Stimulated activated naive B cell treated with anti-CD40 and anti-IgM and Interleukin-4, amounts not matched to agents 10 μg/mL and 1 μg/mL and 100 μg/mL, for 72 hours (primary cell): ENCODE measurements at places on chromosomes 2 and 18.

DNA sequence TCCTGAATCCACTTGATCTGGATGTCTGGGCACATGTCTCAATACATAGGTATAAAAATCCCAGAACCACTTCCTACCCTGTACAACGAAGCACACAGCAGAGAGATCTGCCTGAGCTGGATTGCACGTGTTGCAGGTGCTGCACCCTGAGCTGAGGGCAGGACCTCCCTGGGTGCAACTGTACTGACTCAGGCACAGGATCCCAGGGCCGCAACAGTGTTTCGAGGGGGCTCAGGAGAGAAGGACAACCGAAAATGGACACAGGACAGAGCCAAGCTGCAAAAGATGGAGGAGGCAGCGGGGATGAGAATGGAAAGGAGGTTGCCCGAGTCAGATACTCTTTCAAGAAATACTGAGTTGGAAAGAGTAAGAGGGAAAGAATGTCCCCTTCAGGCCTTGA is 354.1 kb downstream of the EIPR1 start:
- no peaks in the 10 kb centered on the region for H3K4me1 ChIP-seq
- DNase-seq, result no peak
- H3K27me3 ChIP-seq, result peaks cover 7% of the 10 kb centered on the region
- no peak overlapping the region for H3K4me3 ChIP-seq

GRCh38 chr2:231673348-231673770 is 35.0 kb upstream of the PTMA start:
- no peaks in the 10 kb centered on the region for H3K27me3 ChIP-seq

GRCh38 chr2:25187729-25188350 is 19.5 kb upstream of the POMC start:
- H3K27me3 ChIP-seq, result peaks cover 5% of the 10 kb centered on the region
- no peak overlapping the region for H3K27ac ChIP-seq
- no peak for DNase-seq
- no peaks in the 10 kb centered on the region for H3K36me3 ChIP-seq
- H3K4me1 ChIP-seq, result no peaks in the 10 kb centered on the region
- no peak overlapping the region for H3K4me3 ChIP-seq

DNA sequence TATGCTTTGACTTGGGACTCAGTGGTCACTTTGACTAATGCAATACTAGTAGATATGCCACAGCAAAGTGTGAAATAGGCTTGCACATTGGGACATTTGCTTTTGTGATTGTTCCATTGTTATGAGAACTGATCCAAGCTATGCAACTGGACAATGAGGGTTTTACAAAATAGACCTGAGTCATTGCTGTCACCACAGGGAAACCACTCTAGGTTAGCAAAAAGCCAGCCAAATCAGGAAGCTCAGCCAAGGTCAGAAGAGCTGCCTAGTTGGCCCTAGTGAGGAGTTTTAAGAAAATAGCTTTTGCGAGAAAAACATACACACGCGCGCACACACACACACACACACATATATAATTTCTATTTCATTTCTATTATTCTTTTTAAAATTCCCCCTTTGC is 452.4 kb upstream of the CDH7 start:
- H3K4me1 ChIP-seq, result no peaks in the 10 kb centered on the region
- no peak overlapping the region for H3K4me3 ChIP-seq
- no peaks in the 10 kb centered on the region for H3K36me3 ChIP-seq
- no peak overlapping the region for H3K27ac ChIP-seq

DNA sequence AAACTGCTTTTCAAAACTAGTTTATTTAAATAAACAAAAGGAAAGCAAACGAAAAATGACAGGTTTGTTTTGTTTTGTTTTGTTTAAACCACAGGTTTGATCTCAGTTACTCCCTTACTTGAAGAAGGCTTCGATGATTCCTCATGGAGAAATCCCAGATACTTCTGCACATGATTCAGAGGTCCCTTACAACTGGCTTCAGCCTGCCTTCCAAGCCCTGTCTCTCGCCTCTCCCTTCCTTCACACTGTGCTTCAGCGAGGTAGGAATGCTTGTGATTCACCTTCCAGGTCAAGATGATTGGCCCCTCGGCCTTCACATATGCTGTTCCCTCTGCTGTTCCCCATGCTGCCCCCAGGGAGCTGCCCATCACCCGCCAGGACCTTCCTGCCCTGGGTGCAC is 104.1 kb upstream of the ITGA6 start:
- no peaks in the 10 kb centered on the region for H3K4me1 ChIP-seq
- no peak for DNase-seq
- no peak overlapping the region for H3K4me3 ChIP-seq
- H3K27ac ChIP-seq, result no peak overlapping the region

DNA sequence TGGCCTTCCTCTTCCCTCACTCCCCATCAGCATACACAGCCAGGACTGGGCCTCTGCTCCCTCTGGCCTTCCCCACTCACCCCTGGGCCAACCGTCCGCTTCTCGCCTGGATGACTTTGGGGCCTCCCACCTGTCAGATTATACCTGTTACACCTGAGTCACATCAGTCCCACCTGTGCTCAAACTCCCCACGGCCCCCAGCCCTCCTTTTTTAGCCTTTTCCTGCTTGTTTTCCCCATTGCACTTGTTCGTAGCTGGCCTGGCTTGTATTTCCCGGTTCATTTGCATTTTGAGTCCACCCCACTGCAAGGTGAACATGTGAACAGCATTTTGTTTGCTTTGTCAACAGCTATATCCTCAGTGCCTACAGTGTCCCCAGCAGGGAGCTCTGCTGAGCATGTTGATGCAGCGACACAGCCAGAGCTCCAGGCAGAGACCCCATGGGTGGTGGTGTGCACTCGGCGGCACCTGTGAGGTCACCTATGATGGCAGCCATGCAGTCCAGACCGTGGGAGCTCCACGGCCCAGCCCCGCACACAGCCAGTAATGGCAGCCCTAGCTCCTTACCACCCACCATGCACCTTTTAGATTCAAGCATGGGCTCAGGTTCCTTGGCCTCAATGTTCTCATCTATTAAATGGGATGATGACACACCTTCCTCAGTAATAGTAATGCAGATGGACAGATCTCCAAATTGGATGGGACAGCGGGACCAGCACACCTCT is 276.4 kb upstream of the HS6ST1 start:
- no peak overlapping the region for H3K4me3 ChIP-seq
- H3K36me3 ChIP-seq, result no peaks in the 10 kb centered on the region
- no peak overlapping the region for H3K27ac ChIP-seq
- H3K27me3 ChIP-seq, result peaks cover 5% of the 10 kb centered on the region

DNA sequence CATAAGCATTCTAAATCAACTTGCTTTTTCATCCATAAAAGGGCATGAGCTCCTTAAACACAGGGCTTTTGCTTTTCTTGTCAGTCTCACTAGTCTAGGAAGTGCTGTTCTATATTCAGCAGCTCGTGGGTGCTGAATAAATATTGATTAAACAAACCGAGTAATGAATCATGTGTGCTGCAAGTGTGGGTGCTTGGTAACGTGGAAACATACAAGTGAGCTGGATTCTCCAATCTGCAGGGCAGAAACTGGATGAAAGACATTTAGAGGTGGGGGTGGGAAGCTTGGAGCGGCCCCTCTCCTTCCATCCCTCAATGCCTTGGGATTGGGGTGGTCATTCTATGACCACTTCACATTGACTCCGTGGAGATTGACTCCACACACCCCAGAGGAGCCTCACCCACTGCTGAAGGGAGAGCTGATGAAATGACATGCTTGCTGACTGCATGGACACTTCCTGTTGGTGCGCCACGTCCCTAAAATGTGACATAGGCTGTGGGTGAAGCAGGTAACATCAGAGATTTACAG is 114.6 kb downstream of the DOCK10 start:
- H3K27me3 ChIP-seq, result no peaks in the 10 kb centered on the region
- peak overlapping the region; percentile 32 for H3K27ac ChIP-seq
- DNase-seq, result no peak
- peak overlapping the region; percentile 33 for H3K4me3 ChIP-seq
- peaks cover 71% of the 10 kb centered on the region for H3K36me3 ChIP-seq
- H3K4me1 ChIP-seq, result peaks cover 65% of the 10 kb centered on the region

GRCh38 chr18:59015531-59016152 is 124.0 kb upstream of the SEC11C start:
- peaks cover 5% of the 10 kb centered on the region for H3K36me3 ChIP-seq
- peaks cover 13% of the 10 kb centered on the region for H3K4me1 ChIP-seq
- no peak overlapping the region for H3K4me3 ChIP-seq
- no peak overlapping the region for H3K27ac ChIP-seq

DNA sequence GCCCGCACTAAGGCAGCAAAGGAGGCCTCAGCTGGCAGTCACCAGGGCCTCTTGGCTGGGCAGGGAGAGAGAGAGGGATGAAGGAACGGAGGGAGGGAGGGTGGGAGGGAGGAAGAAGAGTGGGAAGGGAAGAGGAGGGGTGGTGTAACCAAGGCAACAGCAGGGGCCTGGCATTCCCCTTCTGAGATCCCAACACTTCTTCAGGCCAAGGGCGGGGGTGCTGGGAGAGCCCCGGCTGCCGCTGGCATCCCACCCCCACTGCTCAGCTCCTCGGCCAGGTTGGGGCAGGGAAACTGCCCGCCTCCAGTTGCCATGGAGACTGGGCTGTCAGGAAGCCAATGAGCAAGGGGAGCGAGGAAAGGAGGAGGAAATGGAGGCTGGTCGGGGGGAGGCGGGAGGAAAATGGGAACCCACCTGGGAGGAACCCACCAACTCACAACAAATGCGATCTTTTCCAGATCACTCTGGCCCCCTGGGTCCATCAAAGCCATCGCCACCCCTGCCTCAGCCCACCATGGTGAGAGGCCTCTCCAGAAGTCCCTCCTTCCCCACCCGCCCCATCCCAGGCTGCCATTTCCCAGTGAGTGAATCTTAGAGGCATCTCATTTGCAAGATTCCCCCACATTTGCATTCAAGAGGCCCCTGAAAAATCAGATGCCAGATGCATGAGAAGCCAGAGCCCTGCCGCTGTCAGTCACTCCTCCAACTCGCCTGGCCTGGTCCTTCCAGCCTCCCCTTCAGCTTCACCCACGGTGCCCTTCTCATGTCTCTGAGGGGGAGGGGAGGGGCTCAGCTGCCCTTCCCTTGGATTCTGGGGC is 12.4 kb downstream of the SH2D6 start:
- H3K27ac ChIP-seq, result no peak overlapping the region
- H3K4me1 ChIP-seq, result peaks cover 20% of the 10 kb centered on the region
- H3K36me3 ChIP-seq, result no peaks in the 10 kb centered on the region
- no peak overlapping the region for H3K4me3 ChIP-seq

GRCh38 chr2:160450486-160450885 is 43.1 kb downstream of the RBMS1 start:
- H3K27me3 ChIP-seq, result no peaks in the 10 kb centered on the region
- no peak for DNase-seq
- no peak overlapping the region for H3K27ac ChIP-seq

DNA sequence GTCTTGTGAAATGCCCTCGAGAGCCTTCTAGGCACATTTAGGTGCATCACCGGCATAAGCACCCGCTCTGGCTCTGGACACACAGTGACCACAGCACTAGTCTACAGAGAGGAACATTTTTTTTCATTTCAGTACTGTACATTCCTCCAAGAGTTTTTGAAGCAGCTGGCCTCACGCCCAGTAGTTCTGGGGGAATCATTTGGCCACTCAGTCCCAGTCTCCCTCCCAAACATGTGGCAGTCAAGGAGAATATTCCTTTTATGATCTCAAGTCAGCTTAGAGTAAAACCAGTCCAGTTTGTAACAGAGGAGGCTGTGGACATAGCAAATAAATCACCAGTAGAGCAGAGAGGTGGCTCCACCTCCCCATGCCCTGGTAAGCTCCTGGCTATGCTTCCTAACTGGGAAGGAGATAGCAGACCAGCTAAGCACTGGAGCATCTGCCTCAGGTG is 48.1 kb downstream of the KCNE4 start:
- no peaks in the 10 kb centered on the region for H3K36me3 ChIP-seq
- no peak overlapping the region for H3K4me3 ChIP-seq
- H3K4me1 ChIP-seq, result no peaks in the 10 kb centered on the region
- DNase-seq, result no peak
- H3K27me3 ChIP-seq, result no peaks in the 10 kb centered on the region
- no peak overlapping the region for H3K27ac ChIP-seq

DNA sequence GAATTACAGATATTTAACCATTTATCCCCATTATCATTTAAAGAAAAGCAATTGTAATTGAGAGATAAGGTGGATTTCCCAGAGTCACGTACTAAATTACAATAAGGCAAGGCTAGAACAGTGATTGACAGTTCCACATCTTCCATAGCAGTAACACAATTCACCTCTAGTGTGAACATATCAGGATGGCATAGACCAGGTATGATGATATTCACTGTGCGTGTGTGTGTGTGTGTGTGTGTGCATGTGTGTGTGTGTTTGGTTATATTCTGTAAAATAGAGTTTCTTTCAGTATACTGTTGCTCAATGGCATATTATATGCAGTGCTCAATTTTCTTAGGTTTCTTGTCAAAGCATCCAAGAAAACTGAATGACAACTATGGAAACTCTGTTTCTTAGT is 1.7 kb downstream of the SCN2A start:
- H3K27ac ChIP-seq, result no peak overlapping the region
- H3K27me3 ChIP-seq, result peaks cover under 1% of the 10 kb centered on the region
- no peak overlapping the region for H3K4me3 ChIP-seq
- H3K36me3 ChIP-seq, result no peaks in the 10 kb centered on the region

GRCh38 chr18:3114451-3114850 is 101.5 kb upstream of the LPIN2 start:
- H3K36me3 ChIP-seq, result peaks cover 2% of the 10 kb centered on the region
- no peaks in the 10 kb centered on the region for H3K27me3 ChIP-seq
- H3K4me3 ChIP-seq, result no peak overlapping the region

GRCh38 chr2:69914950-69915945 is at the start of gene MXD1:
Gene MXD1, plus strand, starts transcription at chr2:69915109. Its CDS starts 222 bp downstream, at chr2:69915331.
- H3K36me3 ChIP-seq, result peaks cover 8% of the 10 kb centered on the region
- H3K27me3 ChIP-seq, result no peaks in the 10 kb centered on the region
- peaks cover 38% of the 10 kb centered on the region for H3K4me1 ChIP-seq
- H3K4me3 ChIP-seq, result peak within 1 kb of the TSS; percentile 89
- H3K27ac ChIP-seq, result peak within 1 kb of the TSS; percentile 89
- DNase-seq, result peak; percentile 9

DNA sequence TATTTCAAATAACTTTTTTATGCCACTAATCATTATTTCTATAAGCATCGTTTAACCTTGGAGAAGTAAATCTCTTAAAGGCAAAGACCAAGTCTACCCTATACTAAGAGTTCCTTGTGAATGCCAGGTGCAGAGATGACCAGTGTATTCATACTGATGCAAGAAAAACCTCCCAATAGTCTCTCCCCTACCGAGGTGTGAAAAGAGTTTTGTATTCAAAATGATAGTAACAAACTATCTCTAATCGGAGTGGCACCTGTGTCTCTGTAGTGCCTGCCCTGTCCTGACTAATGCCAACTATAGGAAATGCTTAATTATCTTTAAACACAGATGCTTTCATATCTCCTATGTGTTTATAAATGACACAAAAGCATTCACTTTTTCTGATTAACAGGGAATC is 798.5 kb downstream of the TRIB2 start:
- no peaks in the 10 kb centered on the region for H3K27me3 ChIP-seq
- H3K27ac ChIP-seq, result no peak overlapping the region
- no peaks in the 10 kb centered on the region for H3K4me1 ChIP-seq
- no peaks in the 10 kb centered on the region for H3K36me3 ChIP-seq
- DNase-seq, result no peak
- H3K4me3 ChIP-seq, result no peak overlapping the region
